ENCODE measurements at places on chromosomes 5 and 9.

- no peak for DNase-seq
These were observed 21.2 kb downstream of the S1PR3 start for GRCh38 chr9:89012294-89013042.

DNA sequence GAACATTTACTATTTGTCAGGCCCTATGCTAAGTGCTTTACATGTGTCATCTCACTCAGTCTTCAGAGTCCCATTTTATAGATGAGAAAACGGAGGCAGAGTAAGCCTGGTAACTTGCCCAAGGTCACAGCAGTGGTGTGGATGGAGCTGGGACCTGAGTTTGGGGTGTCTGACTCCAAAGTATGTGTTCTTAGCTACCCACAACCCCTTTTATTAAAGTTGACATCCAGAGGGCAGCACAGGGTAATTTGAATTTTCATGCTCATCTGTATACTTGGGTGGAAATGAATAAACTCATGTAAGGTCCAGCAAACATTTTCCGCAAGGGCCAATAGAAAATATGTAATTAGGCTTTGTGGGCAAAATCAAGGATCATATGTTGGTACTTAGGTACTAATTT lies 93.4 kb upstream of the SLC25A48 start:
- no peak for DNase-seq

DNA sequence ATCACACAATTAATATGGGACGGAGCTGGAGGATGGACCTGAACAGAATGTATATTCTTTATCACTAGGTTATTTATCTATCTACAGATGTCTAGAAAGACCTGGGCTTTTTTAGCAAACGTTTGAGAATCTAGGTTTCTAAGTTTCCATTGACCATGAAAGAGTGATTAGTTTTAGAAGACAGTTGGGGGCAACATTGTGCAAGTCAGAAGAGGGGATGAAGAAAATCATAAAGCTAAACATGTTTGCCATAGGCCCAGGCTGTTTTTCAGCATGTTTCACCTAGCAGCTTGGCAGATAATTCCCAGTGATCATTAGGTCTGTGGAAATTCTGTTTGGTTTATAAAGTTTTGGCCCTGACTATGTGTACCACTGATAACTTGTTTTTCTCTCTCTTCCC lies 44.1 kb upstream of the CDKN2B start:
- peak; percentile 15 for DNase-seq

- DNase-seq: no peak
These were observed 560.3 kb upstream of the KLF4 start for GRCh38 chr9:108049671-108050494.

DNA sequence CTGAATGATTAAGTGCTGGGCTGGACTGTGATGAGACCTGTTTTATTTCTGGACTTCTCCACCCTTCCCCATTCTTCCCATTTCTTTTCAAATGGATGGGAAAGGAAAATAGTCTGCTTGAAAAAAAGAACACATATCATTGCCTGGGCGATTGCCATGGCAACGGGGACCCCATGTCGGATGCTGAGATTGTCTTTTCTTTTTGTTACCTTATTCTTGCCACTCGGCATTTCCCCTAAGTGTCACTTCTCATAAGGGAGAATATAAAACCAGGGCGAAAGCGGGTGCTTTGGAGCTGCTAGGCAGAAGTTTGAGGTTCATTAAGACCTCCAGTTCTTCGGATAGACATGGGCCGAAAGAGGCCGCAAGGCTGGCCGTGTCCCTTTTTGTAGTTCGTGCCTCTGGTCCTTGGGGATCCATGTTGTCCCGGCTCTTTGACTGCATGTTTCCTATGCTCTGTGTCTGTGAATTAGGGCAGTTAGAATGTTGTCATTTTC lies 763 bp downstream of the FGD3 start:
- no peak for DNase-seq

DNA sequence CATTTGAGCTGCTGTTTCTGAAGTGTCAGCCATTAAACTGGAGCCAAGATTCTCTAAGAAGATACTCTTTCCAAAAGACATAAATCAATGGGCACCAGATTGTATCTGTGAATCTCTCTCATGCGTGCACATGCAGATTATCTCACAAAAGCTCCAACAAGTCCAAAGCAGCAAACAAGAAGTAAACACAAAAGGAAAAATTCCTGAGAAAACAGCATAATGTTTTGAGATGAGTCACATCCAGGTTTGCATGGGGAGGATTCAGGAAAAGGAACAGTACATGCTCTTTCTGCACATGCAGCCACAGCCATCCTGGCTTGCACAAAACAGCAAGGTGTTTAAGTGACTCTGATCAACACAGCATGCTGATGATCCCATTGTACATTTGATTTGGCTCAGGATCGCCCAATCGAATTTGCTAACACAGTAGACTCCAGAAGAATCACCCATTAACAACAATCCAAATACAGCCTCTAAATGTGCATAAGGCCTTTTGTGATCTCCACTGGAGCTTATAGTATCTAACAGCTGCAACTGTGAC lies 143.1 kb downstream of the ELAVL2 start:
- DNase-seq: peak; percentile 19

GRCh38 chr5:178192244-178192643 lies 5.1 kb upstream of the GMCL2 start:
- no peak for DNase-seq

DNA sequence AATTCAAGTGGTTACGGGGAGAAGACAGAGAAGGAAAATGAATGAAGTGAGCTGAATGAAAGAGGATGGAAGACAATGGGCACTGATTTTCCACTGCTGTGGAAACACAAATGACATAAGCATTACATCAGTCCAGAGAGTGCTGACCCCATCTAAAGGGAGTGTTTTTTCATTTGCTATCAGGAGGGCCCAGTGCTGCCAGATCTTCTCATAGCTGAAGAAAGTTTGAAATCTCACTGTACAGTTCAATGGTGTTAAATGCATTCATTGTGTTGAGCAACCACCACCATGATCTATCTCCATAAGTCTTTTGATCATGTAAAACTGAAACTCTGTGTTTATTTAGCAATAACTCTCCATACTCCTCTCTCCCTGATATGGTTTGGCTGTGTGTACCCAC lies 41.5 kb upstream of the STARD4 start:
- peak; percentile 17 for DNase-seq

- DNase-seq: no peak
These were observed 445.5 kb upstream of the CDH10 start for GRCh38 chr5:25090275-25090674.
